GM04503 (cell line): ENCODE measurements at places on chromosomes 1 and 21.

DNA sequence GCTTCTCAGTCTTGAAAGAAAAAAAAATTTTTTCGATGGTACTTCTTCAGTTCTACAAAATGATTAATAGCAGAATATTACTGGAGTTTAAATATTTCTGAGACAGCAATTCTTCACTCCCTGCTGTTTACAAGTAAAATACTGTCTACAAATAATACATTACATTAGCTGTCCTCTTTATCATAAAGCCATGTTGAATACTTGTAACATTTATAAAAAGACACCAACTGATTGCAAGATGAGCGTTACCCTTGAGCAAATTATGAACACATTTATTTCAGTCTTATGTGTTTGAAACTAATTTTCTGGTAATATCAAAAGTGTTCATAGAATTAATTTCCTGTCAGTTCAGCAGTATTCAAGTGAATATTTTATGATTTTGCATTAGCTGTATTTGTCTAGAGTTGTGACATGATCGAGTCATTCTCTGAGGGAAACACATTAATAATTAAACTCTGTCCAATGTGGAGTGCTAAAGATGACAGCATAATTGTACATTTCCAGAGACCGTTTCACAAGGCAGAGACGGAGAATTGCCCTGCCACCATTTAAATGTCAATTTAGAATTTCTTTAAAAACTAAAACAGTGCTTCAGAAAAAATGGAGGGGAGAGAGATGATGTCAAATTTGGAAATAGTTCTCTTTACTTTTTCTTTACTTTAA is 1359.0 kb upstream of the ADGRL4 start:
- no peak for DNase-seq

DNA sequence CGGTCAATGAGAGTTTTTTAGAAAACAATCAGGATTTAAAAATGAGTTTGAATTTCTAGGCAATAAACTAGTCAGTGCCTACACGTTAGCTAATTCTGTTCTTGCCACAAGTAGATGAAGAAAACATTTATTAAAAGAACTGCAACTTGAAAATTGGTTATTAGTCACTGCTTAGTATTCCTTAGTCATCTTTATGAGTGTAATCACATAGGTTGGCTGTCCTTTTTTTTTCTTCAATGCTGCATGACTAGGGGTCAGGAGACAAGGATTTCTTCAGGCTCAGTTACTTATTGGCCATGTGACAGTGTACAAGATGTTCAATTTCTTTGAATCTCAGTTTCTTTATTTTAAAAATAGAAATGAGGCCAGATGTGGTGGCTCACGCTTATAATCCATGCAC is 17.1 kb downstream of the SOAT1 start:
- peak; percentile 61 for DNase-seq

- DNase-seq: no peak
Observed at GRCh38 chr1:52056937-52057231, 789 bp downstream of the BTF3L4 start.

GRCh38 chr1:7886405-7886745 is 33.5 kb upstream of the UTS2 start:
- no peak for DNase-seq

DNA sequence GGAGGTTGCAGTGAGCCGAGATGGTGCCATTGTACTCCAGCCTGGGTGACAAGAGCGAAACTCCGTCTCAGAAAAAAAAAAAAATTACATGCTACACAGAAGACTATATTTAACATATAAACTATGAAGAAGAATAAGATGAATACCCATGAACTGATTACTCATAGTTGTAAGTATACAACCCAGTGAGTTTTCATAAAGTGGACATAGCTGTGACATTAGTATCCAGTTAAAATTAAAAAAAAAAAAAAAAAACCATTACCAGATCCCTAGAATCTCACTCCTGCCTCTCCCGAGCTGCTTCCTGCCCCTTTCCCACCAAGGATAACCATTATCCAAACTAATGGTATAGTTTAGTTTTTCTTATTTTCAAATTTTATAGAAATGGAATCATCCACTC is 37.4 kb downstream of the UBE4B start:
- no peak for DNase-seq
